Stimulated activated CD4-positive, alpha-beta T cell treated with anti-CD3 and anti-CD28 coated beads, Interleukin-4, amount 100 ng/mL, for 24 hours (primary cell): ENCODE measurements at places on chromosomes 12 and 14.

- no peak for DNase-seq
These were observed 263.0 kb downstream of the ACSS3 start for GRCh38 chr12:81340910-81341309.

GRCh38 chr14:55129086-55129427 is at the start of gene LGALS3:
Gene LGALS3 (plus strand): TSS chr14:55129252. CDS start chr14:55137374, 8,122 bp downstream.
- DNase-seq: peak; percentile 28

DNA sequence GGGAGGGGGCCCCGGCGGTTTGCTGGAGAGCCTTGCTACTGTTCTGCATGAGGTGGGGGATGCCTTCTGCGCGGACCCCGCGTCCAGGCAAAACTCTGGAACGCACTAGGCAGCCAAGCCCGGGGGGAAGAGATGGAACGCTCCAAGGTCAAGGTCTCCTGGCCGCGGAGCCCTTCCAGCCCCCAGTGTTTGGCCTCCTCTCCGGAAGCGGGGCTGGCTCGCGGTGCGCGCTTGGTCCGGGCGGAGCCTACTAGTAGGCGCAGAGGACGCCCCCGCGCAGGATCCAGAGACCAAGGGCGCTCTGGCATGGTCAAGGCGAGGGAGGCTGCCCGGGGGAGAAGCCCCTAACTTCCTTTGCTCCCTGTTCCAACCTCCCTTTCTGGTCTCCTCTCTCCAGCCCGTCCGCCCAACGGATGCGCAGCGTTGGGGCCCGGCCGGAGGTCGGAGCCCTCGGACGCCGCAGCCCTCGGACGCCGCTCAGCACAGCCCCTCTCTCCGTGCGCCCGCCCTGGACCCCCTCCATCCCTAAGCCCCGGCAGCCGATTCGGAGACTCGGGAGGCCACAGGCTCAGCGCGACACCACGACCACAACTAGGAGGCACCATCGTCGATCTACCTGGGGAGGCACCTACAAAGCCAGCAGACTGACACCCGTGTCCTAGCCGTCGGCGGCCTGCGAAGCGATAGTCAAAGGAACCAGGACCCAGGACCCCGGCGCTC is 669 bp upstream of the KCNK13 start:
- DNase-seq: no peak

DNA sequence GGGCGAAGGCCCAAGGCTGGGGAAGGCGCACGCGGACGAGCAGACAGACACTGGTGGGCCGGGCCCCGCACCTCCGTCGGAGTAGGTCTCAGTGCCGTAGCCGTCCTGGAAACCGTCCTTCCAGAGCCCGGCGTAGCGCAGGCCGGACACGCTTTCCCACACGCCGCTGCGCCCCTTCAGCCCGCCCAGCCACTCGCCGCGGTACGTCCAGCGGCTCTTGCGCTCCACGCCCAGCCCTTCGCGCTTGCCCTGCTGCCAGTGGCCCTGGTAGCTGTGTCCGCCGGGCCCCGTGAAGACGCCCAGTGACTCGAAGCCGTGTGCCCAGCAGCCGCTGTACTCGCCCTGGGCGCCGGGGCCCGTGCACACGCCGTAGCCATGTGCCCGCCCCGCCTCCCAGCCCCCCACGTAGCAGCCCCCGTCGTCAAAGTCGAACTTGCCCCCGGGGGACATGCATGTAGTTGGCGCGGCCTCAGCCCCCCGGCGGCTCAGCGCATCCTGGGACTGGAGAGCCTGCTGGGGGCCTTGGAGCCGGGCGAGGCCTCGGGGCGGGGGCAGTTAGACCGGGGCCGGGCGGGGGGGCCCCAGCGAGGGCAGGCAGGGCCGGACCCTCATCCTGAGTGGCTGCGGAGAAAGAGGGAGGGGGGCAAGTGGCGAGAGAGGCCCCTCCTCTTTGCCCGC is 1.4 kb downstream of the JPH4 start:
- DNase-seq: no peak

DNA sequence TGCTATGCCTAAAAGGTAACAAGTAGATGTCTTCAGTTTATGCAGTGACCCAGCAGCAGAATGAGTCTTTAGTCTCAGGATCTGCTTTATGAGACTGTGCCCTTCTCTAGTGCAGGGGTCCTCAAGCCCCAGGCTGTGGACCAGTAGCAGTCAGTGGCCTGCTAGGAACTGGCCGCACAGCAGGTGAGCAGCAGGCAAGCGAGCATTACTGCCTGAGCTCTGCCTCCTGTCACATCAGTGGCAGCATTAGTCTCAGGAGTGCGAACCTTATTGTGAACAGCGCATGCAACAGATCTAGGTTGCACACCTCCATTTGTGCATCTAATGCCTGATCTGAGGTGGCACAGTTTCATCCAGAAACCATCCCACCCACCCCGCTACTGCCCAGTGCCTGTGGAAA is 38.4 kb downstream of the LRP6 start:
- no peak for DNase-seq

- no peak for DNase-seq
These were observed 279.7 kb upstream of the SOX5 start for GRCh38 chr12:24229031-24229700.

DNA sequence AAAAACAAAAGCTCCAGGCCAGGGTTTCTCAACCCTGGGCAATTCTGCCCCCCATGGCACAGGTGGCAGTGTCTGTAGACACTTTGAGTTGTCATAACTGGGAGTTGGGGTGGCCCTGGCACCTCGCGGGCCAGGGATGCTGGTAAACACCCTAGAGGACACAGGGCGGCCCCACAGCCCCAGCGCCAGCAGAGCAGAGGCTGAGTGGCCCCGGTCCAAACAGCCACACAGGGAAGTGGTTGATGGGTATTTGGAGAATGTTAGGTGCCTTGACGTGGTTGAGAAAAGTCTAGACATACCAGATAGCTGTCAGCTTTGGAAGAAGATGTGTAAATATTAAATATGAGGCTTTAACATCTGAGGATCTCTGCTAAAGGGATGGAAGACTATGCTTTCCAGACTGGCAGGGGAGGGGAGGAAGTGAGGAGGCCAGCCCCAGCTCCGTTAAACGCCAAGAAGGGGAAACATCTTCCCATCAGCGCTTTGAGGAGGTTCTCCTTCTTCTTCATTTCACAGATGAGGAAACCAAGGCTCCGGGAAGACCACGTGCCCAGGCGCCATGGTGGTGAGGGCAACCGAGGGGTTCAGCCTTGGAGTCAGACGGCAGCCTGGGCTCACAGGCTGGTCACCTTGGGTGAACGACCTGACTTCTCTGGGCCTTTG is 103.7 kb downstream of the SCARB1 start:
- DNase-seq: no peak

DNA sequence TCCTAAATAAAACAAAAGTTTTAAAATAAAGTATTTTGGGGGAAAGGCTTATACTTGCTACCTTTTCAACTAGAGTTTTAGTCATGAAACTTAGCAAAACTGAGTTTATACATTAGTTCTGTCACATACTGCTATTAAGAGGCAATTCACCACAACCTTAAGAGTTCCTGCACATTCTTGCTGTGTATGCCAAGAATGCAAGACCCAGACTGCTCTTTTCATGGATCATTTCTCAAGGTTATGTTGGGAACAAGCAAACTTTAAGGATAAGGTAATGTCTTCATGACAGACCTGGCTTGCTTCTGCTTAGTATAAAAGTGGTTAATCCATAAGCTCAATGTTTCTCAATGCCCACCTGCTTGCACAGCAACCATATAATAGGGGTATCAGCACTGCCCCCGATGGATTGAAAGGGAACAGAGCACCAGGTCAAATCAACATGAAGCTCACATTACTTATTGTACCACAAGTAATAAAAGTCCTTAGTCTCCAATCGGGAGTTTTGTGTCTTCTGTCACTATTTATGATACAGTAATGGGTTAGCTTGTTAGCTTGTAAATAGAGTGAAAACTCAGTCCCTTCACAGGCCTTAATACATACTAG is 67.6 kb downstream of the KIF21A start:
- DNase-seq: no peak

DNA sequence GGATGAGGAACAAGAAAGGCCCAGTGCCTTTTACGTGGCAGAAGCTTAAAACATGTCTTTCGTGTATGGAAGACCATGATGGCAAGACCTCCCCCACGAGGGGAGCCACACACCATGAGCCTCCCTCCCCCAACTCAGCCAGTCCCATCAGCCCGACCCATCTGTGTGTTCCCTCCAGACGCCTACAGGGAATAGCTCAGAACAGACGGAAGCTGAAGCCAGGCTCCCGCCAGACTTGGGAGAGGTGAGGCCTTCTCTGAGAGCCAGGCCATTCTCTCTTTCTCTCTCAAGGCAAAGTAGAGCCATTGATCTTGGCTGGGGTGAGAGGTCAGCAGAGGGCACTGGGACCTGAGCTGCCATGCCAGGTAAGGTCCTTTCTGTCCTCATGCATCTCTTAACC is 9.5 kb downstream of the REM2 start:
- DNase-seq: no peak

DNA sequence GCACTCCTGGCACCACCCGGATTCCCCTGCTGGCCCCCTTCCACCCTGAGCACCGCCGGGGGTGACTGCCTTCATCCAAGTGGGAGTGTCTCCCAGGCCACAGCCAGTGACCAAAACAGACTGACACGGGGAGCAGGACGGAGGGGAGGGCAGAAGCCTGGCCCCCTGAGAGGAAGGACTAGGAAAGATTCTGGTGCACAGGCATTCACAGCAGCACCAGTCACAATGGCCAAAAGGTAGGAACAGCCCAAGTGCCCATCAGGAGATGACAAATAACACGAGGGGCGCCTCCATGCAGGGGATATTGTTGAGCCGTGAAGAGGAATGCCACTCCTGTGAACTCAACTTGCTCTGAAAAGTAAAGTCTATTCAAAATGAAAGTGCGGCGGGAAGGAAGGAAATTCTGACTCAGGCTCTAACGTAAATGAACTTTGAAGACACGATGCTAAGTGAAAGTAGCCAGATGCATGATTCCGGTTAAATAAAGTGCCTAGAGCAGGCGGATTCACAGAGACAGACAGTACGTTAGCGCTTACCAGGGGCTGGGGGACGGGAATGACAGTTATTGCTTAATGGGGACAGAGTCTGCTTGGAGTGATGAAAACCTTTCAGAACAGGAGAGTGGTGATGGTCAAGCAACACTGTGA is 146.1 kb upstream of the NCOR2 start:
- DNase-seq: peak; percentile 77

GRCh38 chr12:66237505-66238175 is 48.6 kb downstream of the IRAK3 start:
- no peak for DNase-seq

- no peak for DNase-seq
These were observed 89.2 kb upstream of the CLMN start for GRCh38 chr14:95408731-95409476.
